ENCODE measurements at places on chromosomes 2 and 18.

DNA sequence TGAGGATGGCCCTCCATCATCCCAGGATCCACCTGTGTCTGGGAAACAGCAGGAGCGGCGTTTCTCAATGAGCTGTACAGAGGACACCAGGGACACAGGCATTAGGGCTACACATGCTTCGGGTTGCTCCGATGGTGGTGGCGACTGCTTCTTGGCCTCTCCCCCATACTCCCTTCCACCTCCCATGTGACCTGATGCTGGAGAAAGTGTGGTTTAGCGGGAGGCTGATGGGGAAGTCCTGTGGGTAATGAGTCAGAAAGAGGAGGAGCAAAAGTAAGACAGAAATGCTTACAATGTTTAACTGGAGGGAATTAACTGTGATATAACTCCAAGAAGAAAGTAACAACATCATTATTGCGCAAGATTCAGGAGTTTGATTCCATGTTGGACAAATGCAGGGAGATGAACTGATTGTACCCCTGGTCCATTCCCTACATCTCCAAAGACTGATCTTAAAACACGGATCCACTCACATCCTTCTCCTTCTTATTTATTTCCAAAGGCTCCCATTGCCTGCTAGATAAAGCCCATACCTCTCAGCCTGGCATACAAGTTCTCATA is 186.6 kb downstream of the NRP2 start:
- no peak for DNase-seq

- DNase-seq, result no peak
These were observed 181.7 kb upstream of the TPO start for GRCh38 chr2:1231466-1232063.

GRCh38 chr2:215607766-215608165 is 171.9 kb upstream of the FN1 start:
- no peak for DNase-seq

DNA sequence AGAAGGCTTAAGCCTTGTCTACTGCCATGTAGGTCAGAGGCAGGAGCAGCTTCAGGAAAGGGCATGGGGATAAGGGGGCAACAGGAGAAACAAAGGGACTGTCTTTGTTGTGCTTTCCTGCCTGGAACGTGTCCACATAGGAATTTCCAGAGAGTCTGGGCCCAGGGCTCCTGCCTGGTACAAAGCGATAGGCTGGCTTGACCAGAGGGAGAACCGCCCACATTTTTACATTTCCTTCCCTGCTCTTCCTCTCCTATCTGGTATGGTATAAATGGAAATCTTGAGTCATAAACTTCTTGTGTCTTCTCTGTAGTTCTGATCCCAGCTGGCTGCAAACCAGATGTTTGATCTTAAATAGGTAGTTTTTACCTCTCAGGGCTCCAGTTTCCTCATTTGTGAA is 414.8 kb downstream of the HRH4 start:
- no peak for DNase-seq

DNA sequence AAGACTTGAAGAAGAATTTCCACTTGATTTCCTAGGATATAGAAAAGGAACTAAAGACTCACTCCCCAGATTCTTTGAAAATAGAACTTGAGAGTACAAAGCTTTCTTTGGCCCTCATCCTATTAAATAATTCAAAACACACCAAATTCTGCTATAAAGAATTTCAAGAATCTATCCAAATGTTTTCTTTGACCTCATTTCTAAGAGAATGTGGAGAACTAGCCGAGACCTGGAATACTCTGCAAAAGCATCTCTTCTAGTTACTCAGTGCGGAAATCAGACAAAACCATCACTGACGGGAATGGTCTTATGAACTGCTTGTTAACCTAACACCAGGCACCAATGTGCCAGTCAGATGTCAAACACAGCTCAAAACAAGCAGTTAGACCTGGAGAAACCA is 44.2 kb upstream of the ARL5A start:
- DNase-seq, result no peak

GRCh38 chr2:169034256-169034655 is 3.1 kb upstream of the ABCB11 start:
- no peak for DNase-seq

- no peak for DNase-seq
These were observed 82.0 kb downstream of the RRM2 start for GRCh38 chr2:10204326-10205161.

DNA sequence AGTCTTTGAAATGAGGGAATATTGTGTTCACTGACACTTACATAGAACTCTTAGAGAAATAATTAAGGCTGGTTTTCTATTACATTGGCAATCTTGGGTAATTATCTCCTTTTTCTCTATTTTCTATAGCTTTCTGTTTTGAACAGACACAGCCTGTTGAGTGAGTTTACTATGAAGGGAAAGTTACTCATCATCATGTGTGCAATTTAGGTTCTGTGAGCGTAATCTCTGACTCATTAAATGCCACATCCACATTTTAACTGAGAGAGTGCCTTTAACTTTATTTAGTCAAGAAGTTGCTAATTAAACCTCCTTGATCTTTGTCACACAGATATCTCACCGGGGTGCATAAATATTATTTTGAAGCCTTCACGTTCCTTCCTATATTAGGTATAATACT is 174.0 kb upstream of the SLC8A1 start:
- DNase-seq, result no peak

DNA sequence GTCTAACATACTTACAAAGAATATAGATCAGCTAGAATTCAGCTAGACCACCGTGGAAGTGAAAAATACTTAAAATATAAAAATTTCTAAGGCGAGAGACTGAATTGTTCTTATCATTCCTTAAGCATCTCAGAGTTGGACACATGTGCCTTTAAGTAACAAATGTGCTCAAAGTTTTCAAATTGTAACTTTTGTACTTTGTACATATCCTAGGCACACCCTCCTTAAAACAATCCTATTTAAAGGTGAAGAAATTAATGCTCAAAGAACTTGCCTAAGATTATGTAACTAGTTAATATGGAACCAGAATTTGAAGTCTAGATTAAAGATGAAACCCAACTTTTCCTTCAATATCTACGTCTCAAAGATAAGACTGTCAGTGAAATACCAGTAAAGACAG is 74.1 kb downstream of the EML4 start:
- DNase-seq, result no peak

- DNase-seq, result no peak
These were observed 67.8 kb upstream of the EPAS1 start for GRCh38 chr2:46229134-46230063.

- no peak for DNase-seq
These were observed 582.1 kb downstream of the ZEB2 start for GRCh38 chr2:143937723-143938350.

- DNase-seq, result no peak
These were observed 68.9 kb downstream of the ZNF521 start for GRCh38 chr18:25282896-25283703.

DNA sequence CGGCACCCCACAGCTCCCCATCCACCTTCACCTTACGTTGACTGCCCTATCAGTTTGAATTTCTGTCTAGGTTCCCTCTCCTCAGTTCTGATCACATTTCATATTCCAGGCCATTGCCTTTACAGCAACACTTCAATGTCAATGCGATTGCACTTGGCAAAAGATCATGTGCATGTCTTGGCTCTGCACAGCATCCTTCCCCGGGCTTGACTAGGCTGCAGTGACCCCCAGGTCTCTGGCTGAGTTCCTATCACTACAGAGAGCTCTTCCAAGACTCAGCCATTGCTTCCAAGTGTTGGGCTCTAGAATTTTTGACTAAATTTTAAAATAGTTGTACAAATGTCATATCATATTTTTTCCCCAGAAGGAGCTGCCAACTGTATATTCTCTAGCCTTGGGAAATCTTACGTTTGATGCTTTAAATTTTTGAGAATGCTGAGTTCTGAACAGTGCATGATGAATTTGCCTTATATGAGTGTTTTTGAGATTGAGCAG is 103.8 kb upstream of the NEDD4L start:
- DNase-seq, result no peak

DNA sequence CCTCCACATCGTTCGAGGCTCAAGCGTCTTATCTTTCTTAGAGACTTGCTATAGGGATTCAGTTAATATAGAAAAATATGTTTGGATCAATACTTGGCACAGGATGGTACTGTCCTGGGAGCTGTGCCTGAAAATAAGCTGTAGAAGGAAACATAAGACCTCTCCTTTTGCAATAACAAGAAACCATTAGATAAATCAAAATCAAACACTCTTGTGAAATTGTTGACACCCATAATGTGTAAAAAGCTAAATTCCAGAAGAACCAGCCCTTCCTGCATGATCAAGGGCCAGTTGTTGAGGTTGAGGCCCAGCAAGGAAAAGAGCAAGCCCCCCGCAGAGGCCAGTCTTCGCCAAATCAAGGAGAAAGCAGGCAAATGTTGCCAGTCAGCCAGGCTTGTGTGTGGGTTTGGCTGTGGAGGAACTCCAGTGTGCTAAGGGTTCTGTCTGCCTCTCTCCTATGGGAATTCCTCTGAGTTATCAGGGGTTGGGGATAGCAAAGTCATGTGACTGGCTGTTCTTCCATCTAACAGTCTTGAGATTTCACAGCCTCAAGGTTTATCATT is 185.7 kb downstream of the ACKR3 start:
- no peak for DNase-seq

DNA sequence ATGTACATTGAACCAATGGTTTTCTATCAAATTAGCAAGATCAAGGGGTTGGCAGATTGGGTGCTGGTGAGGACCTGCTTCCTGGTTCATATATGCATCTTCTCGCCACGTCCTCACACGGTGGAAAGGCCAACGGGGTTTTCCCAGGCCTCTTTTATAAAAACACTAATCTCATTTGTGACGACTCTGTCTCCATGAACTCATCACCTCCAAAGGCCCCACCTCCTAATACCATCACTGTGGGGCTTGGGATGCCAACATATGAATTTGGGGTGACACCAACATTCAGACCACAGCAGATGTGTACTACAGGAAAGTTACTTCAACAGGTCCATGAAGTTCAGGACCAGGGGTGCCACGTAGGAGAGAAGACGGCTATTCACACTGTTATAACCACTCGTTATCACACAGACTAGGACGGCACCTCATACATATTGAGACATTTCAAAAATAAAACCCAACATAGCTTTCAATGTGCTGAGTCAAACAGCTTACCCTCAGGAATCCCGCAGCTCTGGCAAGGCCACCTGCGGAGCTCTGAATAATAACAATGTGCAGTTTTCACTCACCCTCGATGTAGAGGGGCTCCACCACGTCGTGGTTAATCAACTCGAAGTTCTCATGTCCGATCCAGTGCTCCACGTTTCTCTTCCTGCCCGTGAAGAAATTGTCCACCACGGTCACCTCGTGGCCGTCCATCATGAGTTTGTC is 49.3 kb downstream of the UXS1 start:
- DNase-seq, result no peak

DNA sequence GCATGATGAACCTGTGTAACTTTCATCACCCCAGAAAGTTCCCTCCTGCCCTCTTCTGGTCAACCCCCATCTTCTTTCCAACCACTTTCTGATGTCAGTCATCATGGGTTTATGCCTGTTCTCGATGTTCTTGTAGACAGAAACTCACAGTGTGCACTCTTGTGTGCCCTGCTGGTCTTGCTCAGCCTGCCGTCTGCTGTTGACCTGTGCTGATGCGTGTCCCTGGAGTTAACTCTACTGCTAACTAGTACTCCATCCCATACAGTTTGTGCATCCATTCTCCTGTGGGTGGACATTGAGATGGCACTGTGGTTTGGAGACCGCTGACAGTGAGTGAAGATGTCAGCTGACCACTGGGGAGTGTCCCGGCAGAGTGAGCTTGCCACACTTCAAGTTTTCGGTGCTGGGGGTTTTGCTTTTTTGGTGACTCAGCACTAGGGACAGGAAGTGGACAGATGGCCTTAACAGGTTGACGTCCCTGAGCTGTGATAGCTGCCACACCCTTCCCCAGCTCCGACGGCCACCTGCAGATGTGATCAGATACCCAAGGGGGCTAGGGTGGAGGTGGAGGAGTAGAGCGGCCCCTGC is 14.8 kb downstream of the KLHL29 start:
- DNase-seq, result no peak

DNA sequence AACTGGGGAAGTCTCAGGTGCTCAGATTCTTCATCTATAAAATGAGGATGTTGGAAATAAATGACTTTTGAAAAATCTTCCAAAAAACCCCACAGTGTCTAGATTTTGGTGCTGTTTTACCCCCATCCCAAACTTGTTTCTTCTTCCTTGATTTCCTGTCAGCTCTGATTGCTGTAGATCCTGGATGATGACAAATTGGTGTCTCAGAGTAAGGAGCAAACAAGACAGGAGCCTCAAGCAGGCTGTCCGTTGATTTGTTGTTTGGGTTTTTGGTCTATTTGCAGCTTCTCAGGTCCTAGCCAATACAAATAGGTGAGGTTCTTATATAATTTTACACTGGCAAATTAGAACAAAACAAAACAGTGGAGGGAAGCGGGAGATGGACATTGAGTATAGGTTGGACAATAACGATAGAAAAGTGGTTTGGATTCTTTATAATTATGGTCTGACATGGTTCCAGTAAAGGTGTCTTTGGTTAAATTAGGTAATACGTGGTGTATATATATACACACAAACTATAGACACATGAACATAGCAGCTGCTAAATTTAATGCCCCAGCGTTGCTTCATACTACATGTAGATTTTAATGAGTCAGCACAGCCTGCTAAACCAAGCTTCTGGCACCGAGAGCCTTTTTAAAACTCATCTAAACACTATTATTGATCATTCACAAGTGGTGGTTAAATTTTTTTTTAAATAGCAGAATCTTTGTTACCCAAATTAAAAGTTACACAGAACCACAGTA is 142.5 kb downstream of the FMNL2 start:
- no peak for DNase-seq

- no peak for DNase-seq
These were observed 370.1 kb downstream of the IRS1 start for GRCh38 chr2:226429476-226429875.

- no peak for DNase-seq
These were observed 10.8 kb downstream of the SIX3 start for GRCh38 chr2:44952143-44952805.
